ENCODE measurements at places on chromosomes 12 and 14.

GRCh38 chr12:131042834-131043245 is 89.1 kb downstream of the ADGRD1 start:
- no peak for DNase-seq

DNA sequence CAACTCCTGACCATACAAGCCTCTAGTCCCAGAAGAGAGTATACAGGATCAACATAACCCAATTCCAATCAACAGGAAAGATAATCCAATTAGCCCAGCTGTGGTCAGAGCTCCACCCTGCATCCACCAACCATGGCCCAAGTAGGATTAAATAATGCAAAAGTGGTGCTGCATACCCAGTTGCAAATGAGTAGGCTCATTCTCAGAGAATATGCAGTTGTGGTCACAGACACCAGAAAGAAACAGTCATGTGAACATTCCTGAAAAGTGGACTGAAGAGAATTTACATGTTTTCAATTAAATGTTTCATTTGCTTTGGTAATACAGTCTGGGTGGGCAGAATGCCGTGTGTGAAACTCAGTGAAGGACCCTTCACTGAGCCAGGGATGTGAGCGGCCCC is 167.2 kb upstream of the BMP4 start:
- no peak for DNase-seq

GRCh38 chr14:69133206-69134125 is 19.5 kb downstream of the DCAF5 start:
- DNase-seq = no peak

- peak; percentile 65 for DNase-seq
Observed at GRCh38 chr12:47307680-47308399, 228.1 kb upstream of the AMIGO2 start.

GRCh38 chr14:65788876-65789275 is 376.3 kb downstream of the FUT8 start:
- DNase-seq = no peak

DNA sequence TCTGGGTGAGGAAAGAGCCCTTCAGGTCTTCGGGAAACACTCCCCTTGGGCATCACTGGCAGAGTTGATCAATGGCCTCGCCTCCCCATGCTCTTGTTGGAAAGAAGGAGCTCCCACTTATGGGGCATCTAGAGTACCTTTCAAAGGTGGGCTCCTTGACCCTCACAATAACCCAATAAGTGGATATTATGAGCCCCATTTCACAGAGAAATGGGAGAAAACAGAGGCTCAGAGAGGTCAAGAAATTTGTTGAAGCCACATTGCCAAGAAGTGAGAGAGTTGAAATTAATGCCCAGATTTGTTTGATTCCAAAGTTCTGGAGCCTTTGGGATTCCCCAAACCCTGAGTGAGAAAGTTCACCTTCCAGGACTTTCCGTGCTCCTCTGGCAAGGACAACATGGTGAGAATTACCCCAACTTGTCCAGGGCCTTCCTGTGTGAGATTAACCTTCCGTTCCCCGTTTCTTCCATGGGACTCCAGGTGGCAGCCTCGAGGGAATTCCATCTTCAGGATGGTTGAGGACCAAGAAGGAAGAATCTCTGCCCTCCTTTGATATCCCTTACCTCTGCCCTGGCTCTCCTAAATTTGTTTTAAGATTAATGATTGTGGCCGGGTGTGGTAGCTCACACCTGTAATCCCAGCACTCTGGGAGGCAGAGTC is 7.5 kb upstream of the CHD4 start:
- DNase-seq = no peak

DNA sequence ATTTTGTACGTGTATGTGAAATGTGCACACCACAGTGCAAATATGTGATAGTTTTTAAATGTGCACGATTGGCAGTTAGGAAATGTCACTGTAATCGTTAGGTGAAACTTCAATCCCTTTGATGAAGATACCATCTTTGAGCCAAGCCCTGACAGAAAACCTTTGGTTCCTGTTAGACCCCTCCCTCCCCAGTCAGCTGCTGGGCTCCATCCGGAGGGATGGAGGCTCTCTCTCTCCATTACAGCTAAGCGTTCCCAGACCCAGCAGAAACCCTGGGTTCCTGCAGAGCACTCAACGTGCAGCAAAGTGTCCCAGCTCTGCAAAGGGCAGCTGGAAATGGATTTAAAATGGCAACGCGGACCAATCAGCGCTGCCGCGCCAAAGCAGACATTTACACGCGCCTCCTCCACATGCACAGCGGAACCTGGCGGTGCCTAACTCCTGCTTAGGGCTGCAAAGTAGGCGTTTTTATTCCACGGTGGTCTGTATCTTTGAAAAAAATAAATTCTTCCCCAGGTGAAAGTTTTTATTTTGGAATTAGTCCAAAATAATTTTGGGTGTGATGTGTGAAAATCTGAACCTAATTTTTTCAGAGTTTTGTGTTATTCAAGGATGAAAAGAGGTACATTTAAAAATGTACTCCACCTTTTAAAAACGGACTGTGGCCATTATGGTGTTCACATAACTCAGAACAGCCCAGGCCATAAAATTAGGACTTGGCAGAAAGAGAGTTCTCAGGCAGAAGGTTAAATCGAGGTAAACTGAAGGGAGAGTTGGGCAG is 1.4 kb upstream of the HMGA2 start:
- peak; percentile 7 for DNase-seq

DNA sequence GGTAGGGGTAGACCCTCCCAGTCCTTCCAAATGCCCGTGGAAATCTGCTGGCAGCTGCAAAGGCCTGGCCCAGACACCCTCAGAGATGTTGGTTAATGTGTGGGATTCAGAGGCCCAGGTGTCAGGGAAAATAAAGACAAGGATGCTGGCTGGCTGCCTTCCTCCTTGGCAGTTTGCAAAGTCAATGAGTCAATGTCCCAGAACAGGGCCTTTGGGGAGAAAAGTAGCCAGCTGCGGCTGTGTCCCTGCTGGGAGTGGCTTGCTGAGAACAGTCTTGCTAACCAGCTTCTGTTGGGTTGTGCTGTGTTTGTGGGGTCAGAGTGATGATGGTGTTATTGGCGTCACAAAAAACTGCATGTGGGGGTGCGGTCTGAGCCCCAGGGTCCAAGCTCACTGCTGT is 29.2 kb downstream of the GLRX5 start:
- DNase-seq = no peak

DNA sequence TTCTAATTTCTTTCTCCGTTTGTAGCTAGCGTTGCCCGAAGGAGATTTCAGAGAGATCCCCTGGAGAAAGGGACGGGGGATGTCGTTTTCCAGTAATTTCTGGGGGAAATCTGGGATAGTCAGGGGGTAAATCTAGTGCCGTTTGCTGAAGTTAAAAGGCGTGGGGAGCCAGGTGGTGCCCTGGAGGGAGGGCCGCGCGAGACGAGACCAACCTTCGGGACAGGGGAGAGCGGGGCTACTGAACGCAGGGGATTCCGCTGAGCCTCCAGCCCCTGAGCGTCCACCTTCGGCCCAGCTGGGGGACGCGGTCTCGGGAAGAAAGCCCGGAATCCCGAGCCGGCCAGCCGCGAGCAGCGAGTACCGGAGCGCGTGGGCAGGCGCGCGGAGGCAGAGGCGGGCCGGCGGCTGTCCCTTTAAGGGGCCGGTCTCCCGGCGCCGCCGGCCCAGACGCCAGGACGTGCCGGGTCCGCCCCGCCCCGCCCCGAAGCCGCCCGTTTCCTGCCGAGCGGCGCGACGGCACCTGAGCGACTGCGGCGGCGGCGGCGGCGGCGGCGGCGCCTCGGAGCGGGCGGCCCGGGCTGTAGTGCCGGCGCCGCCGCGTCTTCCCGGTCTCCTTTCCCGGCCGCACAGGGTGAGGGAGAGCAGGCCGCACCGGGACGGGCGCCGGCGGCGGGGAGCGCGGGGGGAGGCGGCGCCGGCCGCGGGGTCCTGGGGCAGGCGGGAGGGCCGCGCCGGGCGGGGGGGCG is at the start of gene KTN1:
Gene KTN1 (plus strand): TSS at position 484 of the 746 bp plus-strand sequence. CDS start 31,842 bp downstream, outside the sequence.
- peak; percentile 49 for DNase-seq

DNA sequence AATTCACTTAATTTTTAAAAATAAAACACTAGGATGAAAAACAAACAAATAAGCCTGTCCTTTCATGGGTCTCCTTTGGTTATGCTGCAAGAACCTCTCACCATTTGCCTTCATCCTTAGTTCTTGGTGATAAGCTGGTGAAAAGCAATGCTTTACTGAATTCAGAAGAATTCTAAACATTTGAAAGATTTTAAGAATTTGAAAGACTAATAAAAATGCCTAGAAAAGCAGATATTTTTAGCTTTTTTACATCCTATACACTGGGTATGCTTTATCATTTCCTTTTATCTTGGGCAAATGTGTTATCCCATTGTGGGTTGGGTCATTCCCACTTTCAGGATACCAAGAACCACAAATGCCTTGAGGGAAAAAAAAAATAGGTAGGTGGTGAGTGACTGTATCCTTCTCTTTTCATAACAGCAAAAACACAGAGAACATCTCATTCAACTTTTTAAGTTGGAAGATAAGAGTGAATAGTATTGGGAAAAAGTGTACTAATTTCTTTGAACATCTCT is 197.1 kb upstream of the ABCD2 start:
- no peak for DNase-seq

GRCh38 chr12:2795291-2796186 is 769 bp downstream of the FKBP4 start:
- peak; percentile 25 for DNase-seq

DNA sequence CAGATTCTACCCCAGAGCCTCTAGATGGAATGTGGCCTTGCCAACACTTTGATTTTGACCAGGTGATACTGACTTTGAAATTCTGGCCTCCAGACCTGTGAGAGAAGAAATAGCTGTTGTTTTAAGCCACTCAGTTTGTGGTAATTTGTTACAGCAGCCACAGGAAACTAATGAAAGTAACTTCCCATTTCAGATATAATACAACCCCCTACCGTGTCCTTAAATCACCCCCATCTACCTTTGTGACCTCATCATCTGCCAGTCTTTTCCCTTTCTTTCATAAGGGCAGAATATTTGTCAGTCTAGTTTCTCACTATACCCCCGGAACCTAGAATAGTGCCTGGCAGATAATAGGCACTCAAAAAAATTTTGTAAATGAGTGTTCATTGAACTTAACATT is 39.6 kb downstream of the PPP4R4 start:
- no peak for DNase-seq

DNA sequence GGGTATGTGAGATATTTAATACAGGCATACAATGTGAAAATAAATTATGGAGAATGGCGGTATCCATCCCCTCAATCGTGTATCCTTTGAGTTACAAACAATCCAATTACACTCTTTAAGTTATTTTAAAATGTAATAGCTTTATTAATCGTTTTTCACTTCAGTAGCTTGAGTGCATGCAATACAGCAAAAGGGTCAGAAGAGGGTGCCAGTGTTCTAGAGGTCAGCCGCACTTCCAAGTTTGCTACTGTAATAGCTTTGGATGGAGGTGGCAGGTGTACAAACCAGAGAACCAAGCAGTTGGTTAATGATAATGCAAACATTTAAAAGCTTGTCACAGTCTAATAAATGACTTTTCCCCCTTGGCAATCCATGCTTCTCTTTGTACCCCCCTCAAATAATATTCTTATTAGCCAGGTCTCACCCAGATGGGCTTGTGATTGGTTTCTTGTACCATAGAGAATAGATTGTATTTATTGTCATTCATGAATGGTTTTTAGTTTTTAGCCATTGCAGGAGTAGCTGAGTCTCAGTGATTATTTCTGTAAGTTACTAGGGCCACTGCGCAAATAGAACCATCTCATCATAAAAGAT is 127.0 kb downstream of the ERC1 start:
- peak; percentile 71 for DNase-seq

DNA sequence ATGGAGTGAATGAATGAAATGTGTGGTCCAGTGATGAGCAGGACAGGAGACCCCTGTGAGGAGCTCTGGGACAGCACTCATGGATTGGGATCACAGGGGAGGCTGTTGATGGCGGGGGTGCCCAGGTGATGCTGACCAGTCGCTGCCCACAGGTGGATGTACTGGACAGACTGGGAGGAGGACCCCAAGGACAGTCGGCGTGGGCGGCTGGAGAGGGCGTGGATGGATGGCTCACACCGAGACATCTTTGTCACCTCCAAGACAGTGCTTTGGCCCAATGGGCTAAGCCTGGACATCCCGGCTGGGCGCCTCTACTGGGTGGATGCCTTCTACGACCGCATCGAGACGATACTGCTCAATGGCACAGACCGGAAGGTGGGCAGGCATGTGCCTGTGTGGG is 13.3 kb upstream of the LRP1-AS start:
- no peak for DNase-seq

DNA sequence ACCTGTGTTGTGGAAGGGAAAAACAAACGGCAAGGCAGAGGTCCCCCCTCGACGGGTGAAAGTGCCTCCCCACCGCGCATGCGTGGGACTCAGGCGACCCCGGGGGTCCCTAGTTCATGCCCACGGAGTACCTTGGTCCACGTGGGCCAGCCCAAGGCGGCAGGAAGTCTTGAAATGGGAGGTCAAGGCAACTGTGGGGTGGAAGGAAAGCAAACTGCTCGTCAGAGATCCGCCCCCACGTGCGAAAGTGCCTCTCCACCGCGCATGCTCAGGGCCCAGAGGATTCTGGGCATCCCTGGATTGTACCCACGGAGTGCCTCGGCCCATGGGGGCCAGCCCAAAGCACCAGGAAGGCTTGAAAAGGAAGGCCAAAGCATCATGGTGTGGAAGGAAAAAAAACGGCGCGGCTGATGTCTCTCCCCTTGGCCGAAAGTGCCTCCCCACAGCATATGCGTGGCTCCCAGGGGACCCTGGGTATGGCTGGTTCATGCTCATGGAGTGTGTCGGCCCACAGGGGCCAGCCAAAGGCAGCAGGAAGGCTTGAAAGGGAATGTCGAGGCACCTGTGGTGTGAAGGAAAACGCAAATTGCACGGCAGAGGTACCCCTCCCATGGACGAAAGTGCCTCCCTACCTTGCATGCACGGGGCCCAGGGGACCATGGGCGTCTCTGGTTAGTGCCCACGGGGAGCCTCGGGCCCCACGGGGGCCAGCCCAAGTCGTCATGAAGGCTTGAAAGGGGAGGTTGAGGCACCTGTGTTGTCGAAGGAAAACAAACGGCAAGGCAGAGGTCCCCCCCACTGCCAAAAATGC is 369.7 kb downstream of the ALG10 start:
- DNase-seq = no peak

GRCh38 chr12:10726945-10727344 is 3.8 kb upstream of the YBX3 start:
- DNase-seq = no peak

DNA sequence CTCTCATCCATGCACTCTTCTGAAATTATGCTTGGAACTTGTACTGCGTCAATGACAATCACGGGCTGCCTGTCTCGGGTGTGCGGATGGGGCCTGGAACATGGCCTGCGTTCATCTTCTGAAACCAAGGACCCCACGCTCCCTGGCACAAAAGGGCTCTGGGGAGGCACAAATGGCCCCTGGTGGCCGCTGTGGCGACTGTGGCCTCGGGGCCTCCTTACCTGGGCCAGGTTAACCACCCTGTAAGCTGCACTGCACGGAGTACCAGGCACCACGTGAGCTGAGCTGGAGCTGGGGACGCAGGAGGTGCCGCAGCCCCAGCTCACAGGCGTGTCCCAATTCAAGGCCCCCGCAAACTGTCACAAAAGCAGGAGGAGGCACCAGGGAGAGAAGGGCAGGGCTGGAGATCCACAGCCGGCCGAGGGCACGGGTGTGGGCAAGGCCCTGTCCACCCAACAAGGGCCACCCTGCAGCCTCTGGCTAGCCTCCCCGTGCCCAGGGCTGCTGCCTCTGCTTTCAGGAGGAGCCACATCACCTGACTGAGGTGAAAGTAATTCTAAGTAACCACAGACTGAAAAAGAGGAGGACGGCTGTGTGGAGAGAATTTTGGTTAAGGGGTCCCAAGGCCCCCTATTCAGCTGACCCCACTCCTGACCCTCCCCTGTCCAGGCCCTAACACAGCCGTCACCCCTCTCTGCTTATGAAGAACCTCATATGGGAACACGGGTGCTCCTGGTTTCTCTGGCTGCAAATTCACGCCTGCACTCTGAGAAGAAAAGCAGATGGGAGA is 61.1 kb upstream of the GALNT9 start:
- no peak for DNase-seq
